Spinal cord (tissue), 10 donors: ENCODE measurements at places on chromosomes 2 and 18. TPM values are rescaled to one million over a fixed set of nuclear protein-coding genes. Genes with fewer than 3 reads are reported as not detected.

Gene CYP27A1
- total RNA-seq, result 12.1 TPM

Gene FAP
- total RNA-seq, result 23.2 TPM

Gene IL1RN
- total RNA-seq, result 1.8 TPM

Gene KYNU
- 2.4 TPM for total RNA-seq

Gene PASK
- total RNA-seq, result 8.6 TPM

Gene XDH
- under 0.01 TPM for total RNA-seq

Gene MOB4
- 69.2 TPM for total RNA-seq

Gene ALLC
- 2.3 TPM for total RNA-seq

Gene MYO1B
- total RNA-seq, result 67.6 TPM

Gene EVA1A
- 2.2 TPM for total RNA-seq

Gene IL36B
- not detected for total RNA-seq

Gene SUMO1
- total RNA-seq, result 111 TPM

Gene RUFY4
- 0.06 TPM for total RNA-seq

Gene GALNT14
- 8.4 TPM for total RNA-seq

Gene DCTN1
- 99.4 TPM for total RNA-seq

Gene SERPINB4
- total RNA-seq, result not detected

Gene ADGRF3
- total RNA-seq, result 0.11 TPM

Gene MC2R
- total RNA-seq, result not detected

Gene ZNF396
- total RNA-seq, result 6.8 TPM
